Activated CD4-positive, alpha-beta T cell treated with anti-CD3 and anti-CD28 coated beads for 36 hours (primary cell): ENCODE measurements at places on chromosomes 3 and 15. TPM values are rescaled to one million over a fixed set of nuclear protein-coding genes. Genes with fewer than 3 reads are reported as not detected.

NR2F2 gene
- total RNA-seq = not detected

MAP6D1 gene
- 1.3 TPM for total RNA-seq

DNA sequence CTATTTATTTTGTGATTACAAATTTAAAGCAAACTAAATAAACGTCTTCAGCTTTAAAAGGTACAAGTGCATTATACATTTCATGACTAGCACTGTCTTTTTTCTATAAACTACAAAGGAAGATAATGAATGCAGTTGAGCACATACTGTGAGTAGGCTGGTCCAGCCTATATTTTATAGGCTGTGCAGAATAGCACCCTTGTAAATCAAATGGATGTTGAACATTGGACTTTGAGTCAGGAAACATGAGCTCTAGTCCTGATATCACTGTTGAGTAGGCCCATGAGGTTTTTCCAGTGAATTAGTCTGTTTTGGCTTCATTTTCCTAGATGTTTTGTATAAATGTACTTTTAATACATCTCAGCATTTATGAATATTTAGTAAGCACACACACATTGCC lies 447.3 kb upstream of the KCNMB2 start:
- no peak for DNase-seq
- H3K27me3 ChIP-seq = no peaks in the 10 kb centered on the region

HACD2 gene
- total RNA-seq = 22.1 TPM

RHCG gene
- not detected for total RNA-seq

DNA sequence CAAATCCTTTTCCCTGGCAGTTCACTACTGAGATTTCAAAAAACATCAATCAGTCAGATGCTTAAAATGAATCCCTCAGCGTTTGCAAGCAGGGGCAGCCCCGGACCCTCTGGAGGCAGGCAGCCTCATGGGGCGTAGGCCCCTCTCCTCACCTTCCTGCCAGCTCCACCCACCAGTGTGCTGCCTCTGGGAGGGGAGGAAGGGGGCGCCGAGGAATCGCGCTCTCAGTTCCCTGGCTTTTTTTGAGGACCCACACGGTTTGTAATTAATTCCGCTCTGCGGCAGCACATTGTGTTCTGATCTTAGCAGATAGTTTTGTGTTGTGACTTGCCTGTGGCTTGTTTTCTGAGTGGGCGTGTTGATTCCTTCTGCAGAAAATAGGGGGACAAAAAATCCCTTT lies 159.9 kb downstream of the KLF13 start:
- no peak overlapping the region for H3K4me3 ChIP-seq
- peaks cover 68% of the 10 kb centered on the region for H3K4me1 ChIP-seq
- DNase-seq = peak; percentile 44
- H3K27me3 ChIP-seq = peaks cover 3% of the 10 kb centered on the region
- no peak overlapping the region for H3K27ac ChIP-seq
- H3K36me3 ChIP-seq = peaks cover 27% of the 10 kb centered on the region

DNA sequence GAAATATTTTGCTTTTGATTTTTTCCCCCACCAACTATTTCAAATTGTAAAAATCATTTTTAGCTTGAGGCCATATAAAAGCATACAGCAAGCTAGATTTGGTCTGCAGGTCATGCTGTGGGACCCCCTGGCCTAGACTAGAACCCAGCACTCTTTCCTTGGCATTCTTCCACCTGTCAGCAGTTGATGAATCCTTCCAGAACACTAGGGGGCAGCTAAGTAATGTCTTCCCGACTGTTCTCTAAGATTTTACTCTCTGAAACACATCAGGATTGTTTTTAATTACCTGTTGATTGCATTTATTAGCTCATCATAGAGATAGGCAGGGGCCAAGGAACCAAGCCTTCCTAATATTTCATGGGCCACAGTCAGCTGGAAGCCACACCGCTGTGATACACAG lies 174.5 kb downstream of the CACNA1D start:
- H3K4me1 ChIP-seq = no peaks in the 10 kb centered on the region
- no peak for DNase-seq
- H3K36me3 ChIP-seq = no peaks in the 10 kb centered on the region
- H3K27me3 ChIP-seq = peaks cover 12% of the 10 kb centered on the region

GRCh38 chr15:60937278-60937677 lies 291.8 kb downstream of the RORA start:
- H3K36me3 ChIP-seq = no peaks in the 10 kb centered on the region
- no peak for DNase-seq
- H3K4me1 ChIP-seq = peaks cover 9% of the 10 kb centered on the region
- H3K4me3 ChIP-seq = no peak overlapping the region
- no peak overlapping the region for H3K27ac ChIP-seq
- peaks cover 2% of the 10 kb centered on the region for H3K27me3 ChIP-seq

DNA sequence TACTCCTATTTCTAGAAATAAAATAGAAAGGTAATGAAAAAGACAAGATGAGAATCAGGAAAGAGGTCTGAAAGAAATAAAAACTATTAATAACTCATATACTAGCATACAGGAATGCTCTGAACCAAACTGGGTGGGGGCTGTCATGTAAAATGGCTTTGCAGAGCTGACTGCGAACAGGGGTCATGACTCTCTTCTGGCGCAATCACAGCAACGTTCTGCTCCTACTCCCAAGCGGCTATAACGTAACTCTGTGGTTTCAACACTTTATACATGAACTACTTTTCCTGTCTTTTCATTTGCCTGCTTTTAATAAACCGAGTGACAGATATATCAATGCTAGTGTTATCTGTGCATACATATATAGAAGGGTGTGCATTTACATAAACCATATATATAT lies 116.7 kb downstream of the DLG1 start:
- peaks cover 13% of the 10 kb centered on the region for H3K36me3 ChIP-seq
- H3K27me3 ChIP-seq = no peaks in the 10 kb centered on the region
- no peak overlapping the region for H3K4me3 ChIP-seq
- DNase-seq = no peak
- H3K27ac ChIP-seq = no peak overlapping the region

DNA sequence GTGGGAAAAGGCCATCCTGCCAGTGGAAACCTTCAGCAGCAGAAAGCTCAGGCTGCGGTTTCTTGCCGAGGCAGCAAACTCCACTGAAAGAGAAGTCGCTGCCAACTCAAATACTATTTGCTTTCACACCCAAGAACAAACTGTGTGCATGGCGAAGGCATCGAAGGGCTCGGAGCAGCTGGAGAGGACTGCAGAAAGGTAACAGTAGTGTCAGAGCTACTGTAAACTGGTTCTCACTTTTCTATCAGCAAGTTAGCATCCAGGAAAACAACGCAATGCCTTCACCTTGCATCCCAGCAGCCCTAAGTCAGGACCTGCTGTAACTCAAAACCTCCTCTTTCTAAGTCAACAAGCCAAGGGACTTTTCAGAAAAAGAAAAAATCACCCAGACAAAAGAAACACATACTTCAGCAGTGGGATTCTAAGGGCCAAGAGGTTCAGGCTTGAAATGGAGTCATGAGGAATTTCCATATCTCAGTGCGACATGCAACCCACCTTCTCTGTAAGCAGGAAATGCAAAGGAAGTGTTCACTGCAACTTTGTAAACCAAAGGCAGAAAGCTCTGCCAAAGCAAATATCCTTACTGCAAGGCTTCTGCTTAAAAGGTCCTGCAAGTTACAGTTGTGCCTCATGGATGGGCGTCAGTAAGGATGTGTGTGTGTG lies 193.5 kb downstream of the FOXP1 start:
- H3K27me3 ChIP-seq = no peaks in the 10 kb centered on the region
- peak; percentile 52 for DNase-seq
- H3K4me1 ChIP-seq = peaks cover 78% of the 10 kb centered on the region
- peak overlapping the region; percentile 52 for H3K4me3 ChIP-seq
- H3K36me3 ChIP-seq = peaks cover 7% of the 10 kb centered on the region
- peak overlapping the region; percentile 69 for H3K27ac ChIP-seq

TRPM1 gene
- not detected for total RNA-seq

DNA sequence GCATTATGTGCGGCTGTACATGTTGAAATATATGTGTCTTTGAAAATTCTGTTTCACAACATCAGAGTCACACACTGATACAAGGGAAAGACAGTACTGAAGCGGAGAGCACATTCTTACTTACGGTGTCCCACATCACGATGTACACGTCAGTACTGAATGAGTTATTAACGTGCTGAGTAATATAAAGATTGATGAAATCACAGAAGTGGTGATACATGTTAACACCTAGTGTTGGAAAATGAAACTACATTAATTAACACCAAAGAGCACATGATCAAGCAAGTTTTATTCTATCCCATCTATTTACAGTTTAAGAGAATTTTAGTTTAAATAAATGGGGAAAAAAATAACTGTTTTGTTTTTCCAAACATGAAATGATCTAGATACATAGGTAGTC lies 15.6 kb downstream of the EOGT start:
- H3K4me3 ChIP-seq = no peak overlapping the region
- peak overlapping the region; percentile 73 for H3K27ac ChIP-seq
- H3K27me3 ChIP-seq = no peaks in the 10 kb centered on the region
- DNase-seq = no peak

DNA sequence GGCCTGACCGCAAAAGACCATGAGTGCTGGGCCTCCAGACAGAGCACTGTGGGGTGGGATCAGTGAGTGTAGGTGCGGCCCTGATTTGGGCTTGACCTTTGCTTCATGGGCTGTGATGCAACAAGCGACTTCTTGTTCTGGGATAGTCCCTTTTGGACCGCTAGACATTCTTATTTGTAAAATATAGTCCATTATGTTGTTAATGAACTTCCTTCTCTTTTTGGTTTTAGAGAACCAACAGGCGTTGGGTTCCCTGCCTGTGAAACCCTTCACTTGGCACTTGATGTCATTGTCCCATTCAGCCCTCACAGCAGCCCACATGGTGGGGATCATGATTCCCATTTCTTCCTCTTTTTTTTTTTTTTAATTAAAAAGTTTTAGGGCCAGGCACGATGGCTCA lies 15.8 kb upstream of the TRH start:
- DNase-seq = no peak
- H3K4me3 ChIP-seq = no peak overlapping the region
- no peaks in the 10 kb centered on the region for H3K27me3 ChIP-seq
- no peaks in the 10 kb centered on the region for H3K36me3 ChIP-seq
- no peaks in the 10 kb centered on the region for H3K4me1 ChIP-seq

DNA sequence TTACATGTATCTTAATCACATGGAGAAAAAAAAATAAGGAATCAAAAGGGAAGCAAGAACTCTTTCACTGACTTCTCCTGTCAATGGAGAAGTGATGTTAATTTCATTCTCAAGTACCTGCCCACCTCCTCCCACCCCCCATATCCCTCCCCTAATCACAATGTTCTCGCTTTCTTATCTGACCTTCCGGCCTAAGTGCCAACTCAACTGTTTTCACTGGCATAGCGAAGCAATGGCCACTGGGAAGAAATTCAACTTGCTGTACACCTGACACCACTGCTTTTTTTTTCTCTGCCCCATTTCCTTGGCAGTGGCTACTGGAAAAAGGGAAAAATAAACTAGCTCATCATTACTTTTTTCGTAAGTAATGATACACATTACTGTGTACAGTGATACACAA lies 3.8 kb downstream of the SGO1 start:
- no peak overlapping the region for H3K4me3 ChIP-seq
- H3K4me1 ChIP-seq = peaks cover 6% of the 10 kb centered on the region
- H3K27me3 ChIP-seq = no peaks in the 10 kb centered on the region
- H3K27ac ChIP-seq = no peak overlapping the region
- DNase-seq = no peak
- peaks cover 31% of the 10 kb centered on the region for H3K36me3 ChIP-seq

- no peak overlapping the region for H3K27ac ChIP-seq
- no peaks in the 10 kb centered on the region for H3K27me3 ChIP-seq
- peaks cover 9% of the 10 kb centered on the region for H3K4me1 ChIP-seq
- peak; percentile 53 for DNase-seq
- no peaks in the 10 kb centered on the region for H3K36me3 ChIP-seq
- no peak overlapping the region for H3K4me3 ChIP-seq
Measured at GRCh38 chr15:52076889-52077781, 35.4 kb downstream of the BCL2L10 start.

GRCh38 chr15:81740416-81740815 lies 305.4 kb downstream of the MEX3B start:
- H3K4me3 ChIP-seq = no peak overlapping the region
- H3K27me3 ChIP-seq = no peaks in the 10 kb centered on the region
- DNase-seq = no peak
- no peaks in the 10 kb centered on the region for H3K36me3 ChIP-seq
- no peak overlapping the region for H3K27ac ChIP-seq

DNA sequence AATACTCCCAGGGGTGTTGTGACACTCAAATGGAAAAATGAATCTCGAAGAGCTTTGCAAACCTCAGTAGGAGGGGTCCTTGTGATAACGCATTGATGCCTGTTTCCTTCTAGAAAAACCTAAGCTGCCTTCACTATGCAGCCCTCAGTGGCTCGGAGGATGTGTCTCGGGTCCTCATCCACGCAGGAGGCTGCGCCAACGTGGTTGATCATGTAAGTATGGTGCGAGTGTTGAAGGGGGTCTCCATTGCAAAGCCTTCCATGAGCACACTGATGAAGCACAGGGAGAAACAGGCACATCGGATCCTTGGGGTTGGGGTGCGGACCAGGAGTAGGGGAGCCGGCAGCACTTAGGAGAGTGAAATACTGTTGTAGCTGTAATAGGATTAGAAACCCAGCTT lies 22.3 kb downstream of the ANKDD1A start:
- DNase-seq = no peak
- no peak overlapping the region for H3K4me3 ChIP-seq
- no peaks in the 10 kb centered on the region for H3K36me3 ChIP-seq
- H3K4me1 ChIP-seq = peaks cover 4% of the 10 kb centered on the region
- no peak overlapping the region for H3K27ac ChIP-seq

DNA sequence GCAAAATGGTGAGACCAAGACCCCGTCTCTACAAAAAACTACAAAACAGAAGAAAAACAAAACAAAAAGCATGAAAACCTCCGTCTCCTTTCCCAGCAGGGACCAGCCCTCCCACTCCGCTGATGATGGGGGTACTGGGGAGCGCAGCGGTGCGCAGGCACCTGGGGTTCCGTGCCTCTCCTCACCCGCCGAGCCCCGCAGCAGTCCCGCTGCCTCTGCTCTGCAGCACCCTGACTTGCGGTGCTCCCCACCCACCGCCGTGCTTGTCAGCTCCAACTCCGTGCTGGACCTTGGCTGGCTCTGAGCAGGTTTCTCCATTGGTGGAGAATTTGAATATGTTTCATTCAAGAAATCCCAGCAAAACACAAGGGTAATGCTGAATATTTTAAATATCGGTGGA lies 46.7 kb upstream of the ATP10A start:
- peaks cover 7% of the 10 kb centered on the region for H3K4me1 ChIP-seq
- no peaks in the 10 kb centered on the region for H3K27me3 ChIP-seq
- H3K4me3 ChIP-seq = no peak overlapping the region
- no peak for DNase-seq

DNA sequence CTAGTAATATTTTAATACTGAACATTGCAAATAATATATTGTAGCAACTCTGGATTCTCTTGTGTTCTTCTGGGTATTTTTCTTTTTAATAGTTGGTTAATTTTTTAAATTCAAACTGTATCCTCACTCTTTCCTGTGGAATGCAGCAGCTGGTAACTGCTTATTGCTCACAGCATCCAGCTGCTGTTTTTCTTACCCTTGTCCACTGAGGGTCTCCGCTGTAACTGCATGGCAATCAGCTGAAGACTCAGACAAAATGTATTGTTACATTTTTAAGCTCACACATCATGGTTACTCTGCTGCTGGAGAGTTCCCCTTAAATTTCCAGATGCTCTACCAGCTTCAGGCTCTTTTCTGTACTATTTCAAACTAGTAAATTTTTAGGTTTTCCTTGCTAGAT lies 227.6 kb downstream of the MBNL1 start:
- H3K36me3 ChIP-seq = no peaks in the 10 kb centered on the region

GRCh38 chr3:110562621-110563020 lies 509.0 kb upstream of the NECTIN3 start:
- no peak overlapping the region for H3K27ac ChIP-seq
- no peaks in the 10 kb centered on the region for H3K4me1 ChIP-seq
- no peaks in the 10 kb centered on the region for H3K27me3 ChIP-seq
